Hematopoietic multipotent progenitor cell treated with erythropoietin and hydrocortisone succinate and interleukin-3 and kit ligand, for 8 days (in vitro differentiated cells): ENCODE measurements at places on chromosomes 11 and 22.

- DNase-seq: no peak
These were observed 119.3 kb downstream of the OSBP2 start for GRCh38 chr22:30813936-30814335.

GRCh38 chr22:31715147-31715778 is 34.7 kb downstream of the PRR14L start:
- no peak for DNase-seq

DNA sequence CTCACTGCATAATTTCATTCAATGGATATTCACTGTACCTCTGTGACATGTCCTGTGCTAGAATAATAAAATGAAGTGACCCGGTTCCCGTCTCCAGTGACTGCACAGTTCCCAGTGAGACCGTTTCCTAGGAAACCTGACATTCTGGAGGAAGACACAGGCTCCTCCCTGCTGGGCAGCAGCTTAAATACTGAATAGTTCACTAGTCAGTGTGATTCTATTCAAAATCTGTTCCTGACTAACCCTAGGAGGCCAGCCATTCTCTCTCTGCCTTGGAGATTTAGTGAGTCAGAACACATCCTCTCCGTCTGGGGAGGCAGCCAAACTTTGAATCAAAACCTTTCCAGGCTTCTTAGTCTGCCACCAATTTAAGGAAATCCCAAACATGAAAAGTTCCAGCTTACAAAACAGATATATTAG is 11.3 kb downstream of the TRIM66 start:
- no peak for DNase-seq

GRCh38 chr11:25981998-25982397 is 349.9 kb upstream of the ANO3 start:
- peak; percentile 44 for DNase-seq

GRCh38 chr22:39276440-39277141 is 31.8 kb upstream of the PDGFB start:
- DNase-seq: no peak

DNA sequence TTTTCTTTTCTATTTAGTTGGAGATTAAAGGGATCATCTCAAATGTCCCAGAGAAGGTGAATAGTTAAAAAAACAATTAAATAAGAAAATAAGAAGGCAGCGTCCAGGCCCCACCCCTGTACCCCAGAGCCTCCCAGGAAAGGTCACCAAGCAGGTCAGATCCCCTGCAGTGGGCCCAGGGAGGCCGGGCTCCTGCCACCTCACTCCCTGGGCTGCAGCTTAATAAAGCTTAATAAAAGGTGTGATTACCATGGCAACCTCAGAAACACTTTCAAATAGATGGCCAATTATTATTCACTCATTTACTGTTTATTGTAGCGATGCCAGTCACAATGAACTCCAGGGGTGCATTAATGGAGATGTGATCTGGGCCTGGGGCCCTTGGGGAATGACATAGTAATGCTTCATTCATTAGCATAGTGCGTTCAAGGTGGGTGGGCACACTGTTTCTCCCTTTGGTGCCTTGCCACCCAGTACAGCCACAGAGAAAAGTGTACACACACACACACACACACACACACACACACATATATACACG is 386.2 kb downstream of the CADM1 start:
- DNase-seq: no peak

GRCh38 chr11:83349296-83349695 is 63.1 kb upstream of the CCDC90B start:
- no peak for DNase-seq

- DNase-seq: no peak
These were observed 2.7 kb upstream of the GRAMD1B start for GRCh38 chr11:123427405-123427804.

- no peak for DNase-seq
These were observed 83.6 kb upstream of the NCAM1 start for GRCh38 chr11:112877581-112877980.

GRCh38 chr11:57639321-57640067 is 10.2 kb downstream of the YPEL4 start:
- DNase-seq: no peak

DNA sequence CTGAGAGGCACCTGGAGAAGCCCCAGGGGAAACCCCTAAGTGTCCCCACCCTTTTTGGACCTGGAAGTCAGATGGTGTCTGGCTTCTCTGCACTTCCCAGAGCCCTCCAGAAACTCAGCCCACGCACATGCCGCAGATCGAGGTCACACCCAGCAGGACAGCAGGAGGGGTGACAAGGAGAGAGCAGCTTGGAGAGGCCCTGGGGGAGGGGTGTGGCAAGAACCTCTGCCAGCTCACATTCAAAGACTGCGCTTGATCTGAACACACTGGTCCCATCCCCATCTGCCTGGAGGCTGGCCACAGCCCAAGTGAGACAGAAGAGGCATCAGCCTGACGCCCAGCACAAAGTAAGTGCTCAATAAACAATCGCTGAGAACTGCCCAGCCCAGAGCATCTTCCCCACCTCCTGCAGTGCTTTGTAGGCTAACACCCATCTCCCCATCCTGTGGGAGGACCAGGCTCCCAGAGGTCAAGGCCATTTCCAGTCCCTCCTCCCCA is 21.4 kb downstream of the TMPRSS6 start:
- DNase-seq: peak; percentile 23

GRCh38 chr11:61265357-61265756 is 24.4 kb downstream of the PGA5 start:
- DNase-seq: no peak

DNA sequence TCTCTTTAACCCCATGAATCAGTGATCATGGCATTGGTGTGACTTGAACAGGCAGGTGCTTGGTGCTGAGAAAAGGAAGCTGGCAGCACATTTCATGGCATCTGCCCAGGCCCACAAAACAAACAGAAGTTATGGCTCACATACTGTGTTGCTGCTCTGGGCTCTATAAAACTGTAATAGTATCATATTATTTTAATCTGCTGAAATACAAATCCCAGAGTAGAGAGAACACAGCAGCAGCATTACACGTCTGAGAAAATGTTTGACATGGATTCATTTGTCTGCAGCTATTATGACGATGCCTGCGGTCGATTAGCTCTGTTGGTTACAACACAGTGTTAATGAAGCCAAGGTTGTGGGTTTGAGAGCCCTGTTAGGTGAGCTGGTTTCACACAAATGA is 80.8 kb downstream of the ALX4 start:
- DNase-seq: no peak

DNA sequence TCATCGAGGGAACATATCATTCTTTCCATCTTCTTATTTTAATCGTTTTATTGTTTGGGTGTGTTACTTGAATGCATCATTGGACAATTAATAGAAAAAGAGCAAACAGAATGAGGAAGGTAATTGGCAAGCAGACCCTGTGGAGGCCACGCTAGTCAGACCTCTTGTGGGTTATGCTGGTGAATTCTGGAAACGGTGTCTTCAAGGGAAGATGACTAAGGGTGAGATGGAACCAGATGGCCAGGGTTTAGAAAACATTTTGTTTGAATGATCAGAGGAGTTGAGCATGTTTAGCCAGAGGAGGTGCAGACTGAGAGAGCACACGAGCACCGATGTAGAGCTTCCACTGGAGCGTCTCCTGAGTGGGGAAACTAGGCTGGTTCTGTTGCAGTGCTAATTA is 8.5 kb downstream of the ST14 start:
- no peak for DNase-seq
